Adipocyte (in vitro differentiated cells): ENCODE measurements at places on chromosomes 6 and 20.

GRCh38 chr6:96899019-96899418 lies 1.3 kb upstream of the NDUFAF4 start:
- DNase-seq = peak; percentile 79

GRCh38 chr6:137933696-137934095 lies 66.6 kb downstream of the TNFAIP3 start:
- DNase-seq = peak; percentile 82

GRCh38 chr6:52213127-52213526 lies 27.0 kb downstream of the IL17A start:
- no peak for DNase-seq

DNA sequence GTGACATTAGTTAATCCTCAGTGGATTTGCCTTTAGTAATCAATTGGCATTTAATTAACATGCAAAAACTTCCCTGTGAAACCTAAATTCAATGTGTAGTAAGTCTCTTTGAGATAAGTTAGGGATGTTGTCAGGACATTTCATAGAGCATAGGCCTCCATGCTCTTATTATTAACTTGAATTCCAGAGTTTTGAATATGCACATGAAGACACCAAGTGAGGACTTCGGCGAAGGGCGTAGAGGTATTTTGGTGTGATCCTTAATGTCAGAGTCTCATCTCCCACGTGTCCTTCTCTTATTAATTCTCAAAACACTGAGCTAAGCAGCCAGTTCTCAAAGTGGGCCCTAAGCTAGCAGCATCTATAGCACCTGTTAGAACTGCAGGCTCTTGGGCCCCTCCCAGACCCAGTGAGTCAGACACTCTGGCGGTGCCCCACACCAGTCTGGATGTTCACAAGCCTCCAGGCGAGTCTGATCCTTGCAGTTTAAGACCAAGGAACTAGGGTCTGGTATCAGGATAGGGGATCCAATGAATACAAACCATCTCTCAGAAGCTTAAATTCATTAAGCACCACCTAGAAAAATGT lies 292.1 kb downstream of the QKI start:
- no peak for DNase-seq

DNA sequence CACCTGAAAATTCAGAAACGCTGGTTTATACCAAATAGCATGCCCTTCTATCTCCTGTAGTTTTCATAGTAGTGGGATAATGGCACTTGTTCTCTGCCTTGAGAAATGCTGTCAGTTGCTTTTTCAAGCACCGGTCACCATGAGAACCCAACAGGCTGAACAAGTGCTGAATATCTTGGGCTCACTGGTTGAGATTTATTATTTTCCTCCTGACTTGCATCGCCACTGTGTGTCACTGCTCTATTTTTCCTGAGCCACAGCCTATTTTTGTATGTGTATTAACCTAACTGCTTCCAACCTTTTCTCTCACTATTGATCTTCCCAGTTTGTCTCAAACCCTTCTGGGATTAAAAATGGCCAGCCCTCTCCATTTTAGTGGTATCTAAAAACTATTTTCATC lies 71.9 kb downstream of the OPN5 start:
- no peak for DNase-seq

DNA sequence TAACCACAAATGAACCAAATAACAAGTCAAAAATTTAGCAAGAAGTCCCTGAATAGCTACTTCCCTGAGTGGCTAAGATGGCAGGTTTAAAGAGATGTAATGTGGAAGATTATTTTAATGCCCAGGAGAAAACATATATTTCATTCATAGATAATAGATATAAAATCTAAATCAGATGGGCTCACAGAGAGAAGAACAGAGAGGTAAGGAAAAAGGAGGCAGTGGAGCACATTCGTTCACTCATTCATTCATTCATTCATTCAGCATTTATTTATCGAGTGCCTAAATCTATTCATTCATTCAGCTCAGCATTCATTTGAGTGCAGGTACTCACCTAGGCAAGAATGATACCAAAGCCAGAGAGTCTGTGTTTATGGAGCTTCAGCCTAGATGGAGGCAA lies 32.1 kb upstream of the IYD start:
- no peak for DNase-seq

DNA sequence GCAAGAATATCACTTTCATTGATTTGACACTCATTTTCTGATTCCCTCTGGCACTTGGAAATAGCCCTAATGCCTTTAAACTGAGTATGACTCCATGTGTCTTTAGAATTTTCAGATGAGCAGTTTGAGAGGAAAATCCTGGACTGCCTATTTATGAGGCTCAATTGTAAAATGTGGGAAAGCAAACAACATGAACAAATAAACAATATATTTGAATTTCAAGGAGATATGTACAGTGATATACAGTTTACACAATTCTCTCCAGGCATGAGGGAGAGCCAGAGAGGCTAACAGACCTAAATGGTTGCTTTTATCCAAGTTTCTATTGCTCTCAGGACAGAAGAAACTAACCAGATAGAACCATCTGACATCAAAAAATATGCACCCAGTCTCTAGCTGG lies 748.2 kb upstream of the NRSN1 start:
- DNase-seq = no peak

DNA sequence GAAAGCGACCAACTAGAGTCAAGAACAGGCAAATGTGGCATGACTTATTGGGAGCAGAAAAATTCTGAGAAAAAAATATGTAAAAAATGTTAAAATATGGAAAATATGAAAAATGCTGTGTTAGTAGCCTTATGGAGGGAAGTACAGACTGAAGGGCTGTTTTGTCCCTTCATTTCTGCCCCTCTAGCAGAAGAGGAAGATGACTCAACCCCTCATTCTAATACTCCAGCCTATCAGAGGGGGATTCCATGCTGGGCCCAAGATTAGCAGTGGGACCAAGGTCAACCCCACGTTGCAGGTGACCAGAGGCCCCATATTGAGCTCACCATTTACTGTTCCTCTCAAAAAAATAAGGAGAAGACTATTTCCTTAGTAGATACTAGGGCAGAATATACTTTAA lies 8.4 kb downstream of the MUC21 start:
- DNase-seq = no peak

GRCh38 chr6:169186496-169187169 lies 67.0 kb downstream of the THBS2 start:
- DNase-seq = no peak

DNA sequence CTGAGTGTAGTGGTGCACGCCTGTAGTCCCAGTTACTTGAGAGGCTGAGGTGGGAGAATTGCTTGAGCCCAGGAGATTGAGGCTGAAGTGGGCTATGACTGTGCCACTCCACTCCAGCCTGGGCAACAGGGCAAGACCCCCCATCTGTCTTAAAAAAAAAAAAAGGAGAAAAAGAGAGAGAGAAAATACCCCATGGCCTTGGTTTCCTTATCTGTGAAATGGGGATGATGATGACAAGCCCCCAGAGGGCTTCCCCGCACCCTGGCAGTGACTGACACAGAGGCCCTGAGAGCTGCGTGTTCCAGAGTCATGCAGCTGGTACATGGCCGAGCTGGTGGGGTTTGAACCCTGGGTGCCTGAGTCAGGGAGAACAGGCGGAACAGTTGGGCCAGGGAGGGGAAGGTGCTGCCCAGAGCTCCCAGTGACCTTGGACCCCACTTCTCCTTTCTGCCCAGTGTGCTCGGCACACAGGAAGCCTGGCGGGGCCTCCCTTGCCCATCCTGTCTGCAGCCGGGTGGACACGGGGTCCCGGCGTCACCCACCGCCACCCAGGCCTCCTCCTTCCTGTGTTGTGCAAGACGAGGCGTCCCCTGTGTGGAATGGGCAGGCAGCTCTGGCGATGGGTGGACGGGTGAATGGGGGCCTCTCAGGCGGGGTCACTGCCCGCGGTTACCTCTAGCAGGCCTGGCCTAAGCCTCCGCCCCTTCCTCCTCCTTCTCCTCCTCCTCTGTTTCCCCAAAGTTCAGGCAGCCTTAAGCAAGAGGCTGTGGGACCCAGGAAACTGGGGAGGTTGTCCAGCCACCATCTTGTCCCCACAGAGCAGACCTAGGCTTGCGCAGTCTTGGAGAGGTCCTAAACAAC lies 84.2 kb downstream of the CEBPB start:
- no peak for DNase-seq

- DNase-seq = no peak
These were observed 286.7 kb upstream of the POU3F2 start for GRCh38 chr6:98547634-98548033.

DNA sequence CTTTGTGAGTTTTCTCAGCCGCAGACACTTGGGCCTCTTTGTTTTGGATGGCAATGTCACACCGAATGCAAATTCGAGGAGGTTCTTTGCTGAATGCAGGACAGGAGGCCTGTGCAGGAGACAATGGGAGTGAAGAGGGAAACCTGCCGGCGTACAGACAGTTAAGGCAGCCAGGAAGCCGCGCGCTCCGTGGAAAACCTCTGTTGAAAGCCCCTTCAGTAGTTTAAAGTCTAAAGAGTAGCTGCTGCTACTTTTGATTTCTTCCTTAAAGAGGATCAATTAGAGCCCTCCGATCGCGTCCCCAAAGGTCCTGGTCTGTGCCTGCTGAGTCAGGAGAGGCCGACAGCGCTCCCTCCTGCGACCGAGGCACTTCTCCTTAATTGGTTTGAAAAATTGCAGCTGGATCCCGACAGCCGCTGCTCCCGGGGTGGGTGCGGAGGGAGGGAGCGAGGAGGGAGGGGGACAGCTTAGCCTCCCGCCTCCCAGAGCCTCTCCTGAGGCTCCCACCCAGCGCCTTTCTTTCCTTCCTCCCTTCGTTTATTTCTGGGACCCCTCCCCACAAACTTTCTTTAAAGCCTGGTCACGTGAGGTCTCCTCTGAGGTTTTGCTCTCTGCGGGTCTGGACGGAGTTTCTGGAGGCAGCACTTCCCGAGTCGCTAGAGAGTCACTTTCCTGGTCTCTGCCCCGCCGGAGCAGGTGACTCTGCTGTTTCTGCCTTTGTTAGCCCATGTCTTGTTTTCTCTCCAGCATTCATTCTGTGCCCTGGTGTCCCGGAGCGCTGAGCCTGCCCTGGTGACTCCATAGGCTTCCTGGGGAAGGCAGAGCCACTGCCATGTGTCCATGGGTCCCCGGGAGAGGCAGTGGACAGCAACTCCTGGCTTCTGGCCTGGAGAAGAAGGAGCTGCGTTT lies 22.3 kb upstream of the RPP40 start:
- peak; percentile 86 for DNase-seq

- no peak for DNase-seq
These were observed 34.6 kb upstream of the RNF8 start for GRCh38 chr6:37319156-37319555.

GRCh38 chr6:15284743-15285142 lies 38.9 kb downstream of the JARID2 start:
- no peak for DNase-seq

- DNase-seq = peak; percentile 30
These were observed 1.4 kb upstream of the GCLC start for GRCh38 chr6:53546281-53546680.

DNA sequence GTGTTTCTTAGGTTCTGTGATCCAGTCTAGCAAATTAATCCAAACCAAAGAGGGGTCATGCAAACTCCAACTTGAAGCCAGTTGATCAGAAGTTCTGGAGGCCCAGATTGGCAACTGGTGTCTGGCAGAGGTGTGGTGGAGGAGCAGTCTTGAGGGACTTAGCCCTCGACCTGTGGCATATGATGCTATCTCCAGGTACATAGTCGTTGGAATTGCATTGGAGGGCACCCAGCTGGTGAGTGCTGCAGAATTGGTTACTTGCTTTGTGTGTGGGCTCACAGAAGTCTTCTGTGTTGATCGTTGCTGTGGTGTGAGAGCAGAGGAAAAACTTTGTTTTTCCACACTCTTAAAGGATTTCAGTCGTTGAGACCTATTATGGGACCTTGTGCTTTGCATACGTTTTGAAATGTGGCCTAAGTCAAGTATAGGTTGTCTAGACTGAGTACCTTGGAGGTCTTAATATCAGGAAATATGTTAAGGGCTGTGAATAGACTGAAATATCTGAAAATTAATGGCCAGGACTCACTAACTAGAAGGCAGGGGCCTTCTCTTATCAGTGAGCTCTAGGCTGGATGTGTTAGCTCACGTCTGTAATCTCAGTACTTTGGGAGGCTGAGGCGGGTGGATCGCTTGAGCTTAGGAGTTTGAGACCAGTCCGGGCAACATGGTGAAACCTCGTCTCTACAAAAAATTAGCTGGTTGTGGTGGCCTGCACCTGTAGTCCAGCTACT lies 7.8 kb downstream of the PANK2 start:
- DNase-seq = no peak

GRCh38 chr6:125182237-125183008 lies 28.9 kb downstream of the TPD52L1 start:
- DNase-seq = peak; percentile 12

DNA sequence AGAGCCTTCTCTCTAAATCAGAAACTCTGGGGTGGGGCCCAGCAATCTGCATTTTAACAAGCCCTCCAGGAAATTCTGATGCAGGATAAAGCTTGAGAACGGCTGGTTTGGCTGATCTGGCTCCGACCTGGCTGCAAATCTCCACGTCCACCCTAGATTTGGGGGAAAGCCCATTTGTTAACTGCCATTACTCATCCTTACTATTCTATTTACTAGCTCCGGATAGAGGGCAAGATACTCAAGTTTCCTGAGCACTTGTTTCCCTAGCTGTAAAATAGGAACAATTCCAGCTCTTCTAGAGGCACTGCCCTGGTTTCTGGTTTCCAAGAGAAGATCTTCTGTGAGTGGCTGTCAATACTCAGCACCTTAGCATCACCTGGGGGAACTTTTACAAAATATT lies 44.4 kb downstream of the DAAM2 start:
- peak; percentile 10 for DNase-seq

GRCh38 chr6:10641528-10641927 lies 52.9 kb downstream of the C6orf52 start:
- DNase-seq = no peak

GRCh38 chr20:57596998-57597939 lies 23.0 kb downstream of the ZBP1 start:
- peak; percentile 80 for DNase-seq

DNA sequence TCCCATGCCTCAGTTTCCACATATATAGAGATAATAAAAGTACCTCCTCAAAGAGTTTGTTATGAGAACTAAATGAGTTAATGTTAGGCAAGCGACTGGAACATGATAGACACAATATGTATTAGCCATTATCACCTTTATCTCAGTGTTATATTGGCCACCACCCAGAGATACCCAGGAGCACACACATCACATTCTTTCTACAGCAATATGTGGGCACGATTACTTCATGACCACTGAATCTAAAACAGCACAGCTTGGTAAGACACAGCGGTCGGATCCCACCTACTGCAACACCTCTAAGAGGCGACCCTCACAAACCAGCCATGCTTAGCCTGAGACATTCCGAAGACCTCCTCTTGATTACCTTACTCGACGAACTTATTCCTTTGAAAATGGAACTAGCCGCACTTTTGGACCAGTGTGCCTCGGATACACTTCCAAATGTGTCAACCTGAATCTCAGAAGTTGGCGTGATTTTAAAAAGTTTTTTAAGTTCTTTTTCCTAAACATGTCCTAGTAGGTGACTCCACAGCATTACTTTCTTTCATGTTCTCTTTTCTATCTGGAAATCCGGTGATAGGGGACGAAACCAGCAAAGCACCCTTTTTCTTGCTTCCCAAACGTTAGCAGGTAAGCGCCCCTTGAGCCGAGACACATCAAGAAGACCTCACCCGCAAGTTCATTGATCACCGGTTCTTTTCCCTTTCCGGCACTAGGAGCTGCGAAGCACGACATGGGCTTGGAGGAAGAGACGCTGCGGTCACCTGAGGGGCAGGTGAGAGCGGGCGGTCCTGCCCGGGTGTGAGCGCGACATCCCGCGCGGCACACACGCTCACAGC lies 923 bp downstream of the GMDS start:
- DNase-seq = no peak
